ENCODE measurements at places on chromosomes 5 and 9.

DNA sequence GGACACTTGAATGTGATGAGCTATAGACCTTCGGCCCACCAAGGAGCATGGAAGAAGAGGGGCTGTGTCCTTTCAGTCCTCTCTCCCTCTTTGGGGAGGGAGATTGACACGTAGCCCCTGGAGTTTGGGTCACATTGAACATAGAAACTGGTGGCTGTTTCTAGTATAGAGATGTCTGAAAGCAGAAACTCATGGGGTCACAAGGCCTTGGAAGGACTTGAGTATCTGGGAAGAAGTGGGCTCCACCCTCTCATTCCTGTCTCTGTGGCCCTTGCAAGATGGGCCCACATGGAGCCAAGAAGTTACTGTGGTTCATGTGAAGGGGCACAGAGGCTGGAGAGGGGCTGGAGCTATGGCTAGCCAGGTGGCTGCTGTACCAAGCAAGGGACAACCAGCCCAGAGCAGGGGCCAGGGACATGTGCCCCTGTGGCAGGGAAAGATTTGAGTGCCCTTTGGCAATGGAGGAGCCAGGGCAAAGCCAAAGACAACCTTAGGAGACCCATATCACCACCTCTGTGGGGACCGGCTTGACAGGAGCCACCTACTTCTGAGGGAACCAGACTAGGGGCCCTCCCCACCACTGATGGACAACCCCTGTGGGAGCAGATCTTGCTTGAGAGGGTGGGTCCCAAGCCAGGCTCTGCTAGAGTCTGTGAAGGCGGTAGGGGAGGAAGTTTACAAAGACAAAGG is 12.8 kb upstream of the ANGPTL2 start:
- no peak for DNase-seq

DNA sequence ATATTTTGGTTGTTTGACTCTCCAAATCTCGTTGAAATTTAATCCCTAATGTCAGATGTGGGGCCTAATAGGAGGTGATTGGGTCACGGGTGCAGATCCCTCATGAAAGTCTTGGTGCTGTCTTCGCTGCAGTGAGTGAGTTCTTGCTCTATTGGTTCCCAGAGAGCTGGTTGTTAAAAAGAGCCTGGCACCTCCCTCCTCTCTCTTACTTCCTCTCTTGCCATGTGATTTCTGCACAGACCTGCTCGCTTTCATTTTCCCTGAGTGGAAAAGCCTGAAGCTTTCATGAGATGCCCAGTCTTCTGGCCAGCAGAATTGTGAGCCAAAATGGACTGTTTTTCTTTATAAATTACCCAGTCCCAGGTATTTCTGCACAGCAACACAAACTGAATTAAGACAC is 221.6 kb downstream of the MAT2B start:
- peak; percentile 29 for DNase-seq

DNA sequence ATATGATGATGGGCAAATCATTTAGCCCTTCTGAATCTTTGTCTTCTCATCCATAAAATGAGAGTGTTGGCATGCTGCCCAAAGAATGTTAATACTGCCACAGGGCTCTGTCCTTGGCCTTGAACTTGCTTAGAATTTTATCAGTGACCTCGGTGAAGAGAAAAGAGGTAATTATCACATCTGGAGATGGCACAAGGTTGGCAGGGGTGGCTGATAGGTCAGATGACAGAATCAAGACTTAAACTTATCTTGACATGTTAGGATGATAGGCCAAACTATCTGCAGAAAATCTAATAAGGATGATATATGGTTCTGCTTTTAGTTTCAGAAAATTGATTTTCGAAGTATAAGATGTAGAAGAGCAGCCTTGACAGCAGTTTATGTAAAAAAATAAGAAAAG is 599.1 kb upstream of the CLINT1 start:
- DNase-seq, result no peak

GRCh38 chr9:121185774-121186403 is 15.8 kb downstream of the RAB14 start:
- DNase-seq, result no peak

GRCh38 chr5:149175346-149176105 is 34.2 kb downstream of the ABLIM3 start:
- DNase-seq, result no peak

GRCh38 chr9:73863924-73864323 is 633.2 kb upstream of the RORB start:
- no peak for DNase-seq

- DNase-seq, result no peak
Measured at GRCh38 chr9:114837923-114838322, 32.1 kb upstream of the TNFSF15 start.

DNA sequence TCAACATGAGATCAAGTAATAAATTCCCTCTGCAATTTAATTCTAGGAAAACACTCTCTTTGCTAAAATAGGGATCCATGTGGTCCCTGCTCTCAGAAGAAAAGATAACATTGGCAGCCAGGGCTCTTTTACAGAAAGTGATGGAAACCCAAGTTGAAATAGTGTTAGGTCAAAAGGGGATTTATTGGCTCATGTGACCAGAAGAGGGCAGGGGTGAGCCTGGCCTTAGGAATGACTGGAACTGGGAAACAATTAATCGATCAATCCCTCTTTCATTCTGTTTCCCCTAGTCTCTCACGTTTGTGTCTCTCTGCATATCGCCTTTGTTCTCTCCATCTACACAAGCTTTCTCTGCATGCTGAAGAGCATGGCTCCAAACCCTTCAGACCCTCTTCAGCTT is 58.3 kb upstream of the ALDH1B1 start:
- no peak for DNase-seq

DNA sequence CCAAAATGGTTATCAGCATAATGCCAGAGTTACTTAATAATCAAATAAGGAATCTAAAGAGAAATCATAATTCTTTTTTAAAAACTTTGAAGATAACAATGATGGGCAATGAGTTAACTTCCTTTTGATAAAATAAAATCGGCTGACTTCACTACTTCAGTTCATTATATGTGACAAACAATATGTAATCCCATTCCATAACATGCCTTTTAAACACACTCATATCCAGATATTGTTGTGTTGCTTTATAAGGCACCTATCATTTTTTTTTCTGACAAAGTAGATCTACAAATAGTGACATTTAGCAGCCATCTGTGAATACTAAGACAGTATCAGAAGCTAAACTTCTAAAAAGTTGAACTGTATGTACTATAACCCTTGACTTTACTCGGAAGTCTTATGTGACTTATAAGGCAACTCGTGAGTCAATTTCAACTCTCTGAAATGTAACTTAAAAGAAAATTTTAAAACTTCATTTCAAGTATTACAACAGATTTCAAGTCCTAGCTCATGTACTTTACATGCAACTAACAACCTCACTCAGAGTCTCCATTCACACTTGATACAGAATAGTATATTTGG is 7.5 kb downstream of the ADAMTS6 start:
- DNase-seq, result no peak

DNA sequence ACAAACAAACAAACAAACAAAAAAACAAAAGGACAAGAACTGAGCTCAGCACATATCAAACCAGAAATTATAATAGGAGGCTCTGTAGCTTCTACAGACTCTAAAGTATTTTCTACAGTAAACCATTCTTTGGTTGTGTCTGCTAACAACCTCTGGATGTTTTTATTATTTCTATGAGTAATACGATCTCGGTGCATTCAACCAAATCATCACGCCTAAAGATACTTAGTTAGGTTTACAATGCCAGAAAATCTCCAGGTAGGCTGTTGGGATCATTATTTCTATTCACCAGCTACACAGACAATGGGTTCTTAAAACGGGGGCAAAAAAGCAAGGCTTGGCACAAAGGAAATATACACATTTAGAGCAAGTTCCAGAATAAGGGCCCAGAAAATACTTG is 41.6 kb upstream of the ALDOB start:
- no peak for DNase-seq

DNA sequence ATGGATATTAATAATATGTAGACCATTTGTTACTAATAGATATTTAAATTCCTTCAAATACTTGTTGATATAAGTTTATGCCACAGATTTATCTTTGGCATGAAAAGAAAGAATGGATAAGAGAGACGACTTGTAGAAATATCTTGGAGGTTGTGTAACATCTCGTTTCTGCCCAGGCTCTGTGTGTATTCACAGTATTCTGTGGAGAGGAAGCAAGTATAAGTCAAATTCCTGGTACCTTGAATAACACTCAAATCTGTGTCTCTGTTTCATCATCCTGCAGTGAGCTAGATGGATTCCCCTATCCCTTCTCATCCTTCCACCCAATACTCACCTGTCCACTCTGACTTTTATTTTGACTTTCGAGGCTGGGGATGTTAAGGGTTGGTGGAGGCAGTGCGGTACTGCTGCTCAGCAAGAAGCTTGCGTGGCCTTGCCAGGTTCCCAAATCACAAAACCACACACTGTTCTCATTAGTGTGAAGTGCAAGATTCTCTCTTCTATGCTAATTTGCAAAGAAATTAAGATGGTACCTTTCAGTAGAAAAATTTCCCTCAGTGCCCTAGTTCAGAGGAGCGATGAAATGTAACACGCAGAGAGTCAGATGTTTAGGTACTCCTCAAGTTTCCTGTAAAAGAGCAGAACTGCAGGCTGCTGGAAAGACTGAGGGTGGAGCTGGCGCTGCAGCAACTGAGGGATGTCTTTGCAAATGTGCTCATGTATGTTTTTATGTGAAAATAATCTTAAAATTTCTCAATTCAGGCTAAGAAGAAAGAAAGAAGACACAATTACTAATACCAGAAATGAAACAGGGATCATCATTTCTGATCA is 42.6 kb upstream of the ANKRD18A start:
- no peak for DNase-seq

- DNase-seq, result peak; percentile 39
Measured at GRCh38 chr5:154273028-154273617, 82.6 kb downstream of the GALNT10 start.

GRCh38 chr5:154595662-154596061 is 117.6 kb upstream of the HAND1 start:
- no peak for DNase-seq

DNA sequence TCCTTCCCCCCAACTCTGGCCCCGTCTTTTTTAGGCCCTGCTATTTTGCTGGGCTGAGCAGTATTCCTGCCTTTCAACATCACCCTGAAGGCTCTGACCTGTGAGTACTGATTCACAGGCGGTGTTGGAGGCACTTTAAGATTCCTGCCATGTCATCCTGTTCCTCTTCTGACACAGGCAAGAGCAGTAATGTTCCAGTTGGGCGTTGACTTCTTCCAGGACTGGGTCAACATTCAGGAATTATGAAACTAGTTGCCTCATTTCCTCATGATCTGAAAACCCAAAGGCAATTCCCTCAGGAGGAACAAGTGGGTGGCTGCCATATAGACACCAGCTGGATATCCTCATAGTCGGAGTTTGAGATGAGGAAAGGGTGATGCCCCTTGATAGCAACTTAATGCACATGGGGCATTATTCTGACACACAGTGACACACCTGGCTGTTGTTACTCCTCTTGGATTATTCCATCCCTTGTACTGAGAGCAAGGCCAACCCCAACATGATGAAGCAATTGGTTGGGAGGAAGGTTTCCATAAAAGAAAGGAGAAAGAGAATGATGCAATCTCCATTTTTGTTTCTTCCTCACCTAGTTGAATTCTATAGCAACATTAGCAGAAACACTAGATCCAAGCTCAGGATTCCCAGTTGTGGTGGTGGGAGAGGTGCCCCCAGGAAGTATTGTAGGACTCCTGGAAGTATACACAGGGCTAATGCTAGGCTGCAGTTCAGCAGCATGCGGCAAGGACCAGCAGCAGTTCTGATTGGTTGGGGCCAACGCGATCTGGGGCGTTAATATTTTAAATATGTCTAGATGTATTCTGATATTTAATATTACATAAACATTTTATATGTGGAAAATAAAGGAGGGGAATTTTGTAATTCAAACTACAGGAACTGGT is 19.6 kb upstream of the GLRX start:
- DNase-seq, result peak; percentile 72

GRCh38 chr5:61796773-61797172 is 464.7 kb downstream of the ZSWIM6 start:
- no peak for DNase-seq

GRCh38 chr9:135812961-135813360 is 94.4 kb downstream of the CAMSAP1 start:
- DNase-seq, result no peak

GRCh38 chr9:130305381-130305780 is 39.8 kb downstream of the HMCN2 start:
- no peak for DNase-seq

DNA sequence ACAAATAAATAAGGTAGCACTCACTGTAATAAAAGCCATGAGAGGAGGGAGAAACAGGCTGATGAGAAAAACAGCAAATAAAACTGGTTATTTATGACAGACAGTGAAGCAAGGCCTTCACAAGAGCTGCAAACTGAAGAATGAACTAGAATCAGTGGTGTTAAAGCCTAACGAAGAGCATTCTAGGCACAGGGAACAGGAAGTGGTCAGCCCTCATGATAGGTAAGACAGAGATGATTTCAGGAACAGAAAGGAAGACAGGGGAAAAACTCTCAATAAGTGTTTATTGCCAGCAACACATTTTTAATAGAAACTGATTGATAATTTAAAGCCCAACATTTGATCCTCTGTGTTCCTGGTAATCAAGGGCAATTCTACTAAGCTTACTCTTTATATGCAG is 124.5 kb downstream of the EDIL3 start:
- no peak for DNase-seq

- no peak for DNase-seq
Measured at GRCh38 chr5:16980983-16981382, 44.9 kb upstream of the MYO10 start.

DNA sequence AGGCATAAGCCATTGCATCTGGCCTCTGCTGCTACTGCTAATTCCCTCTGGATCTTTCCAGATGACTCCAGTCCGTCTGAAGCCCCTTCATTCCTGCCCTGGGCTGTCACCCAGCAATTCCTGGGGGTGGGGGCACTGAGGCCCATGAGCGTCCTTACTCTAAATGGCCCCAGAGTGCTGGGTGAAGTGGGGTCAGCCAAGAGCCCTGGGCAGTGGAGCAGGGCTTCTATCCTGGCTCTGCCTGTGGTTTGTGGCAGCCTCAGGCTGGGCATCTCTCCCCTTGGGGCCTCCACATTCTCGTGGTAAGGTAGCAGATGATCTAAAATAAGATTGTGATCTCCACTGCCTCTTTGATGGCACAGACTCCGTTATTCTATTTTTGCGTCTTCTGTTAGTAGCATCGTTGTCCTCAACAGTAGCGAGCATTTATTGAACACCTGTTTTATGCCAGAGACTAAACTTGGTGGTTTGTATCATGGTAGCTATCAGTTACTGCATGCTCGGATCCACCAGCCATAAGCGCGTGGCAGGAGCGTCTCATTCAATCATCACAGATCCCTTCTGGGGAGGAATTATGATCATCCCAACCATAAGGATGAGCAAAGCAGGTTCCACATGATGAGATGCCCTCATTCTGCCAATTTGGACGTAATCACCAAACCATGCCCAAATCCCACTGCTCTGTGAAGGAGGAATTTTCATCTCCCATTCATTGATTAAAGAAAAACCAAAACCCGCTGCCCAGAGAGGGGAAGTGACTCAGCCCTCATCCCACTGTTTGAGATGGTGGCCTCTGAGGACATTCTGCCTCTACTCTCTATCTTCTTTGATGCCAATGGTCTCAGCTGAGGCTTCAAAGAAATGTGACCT is 21.9 kb upstream of the DUSP1 start:
- no peak for DNase-seq
